Esophagus squamous epithelium (tissue), 5 donors: ENCODE measurements at places on chromosomes 2 and 18.

GRCh38 chr2:2823061-2823753 is 492.1 kb upstream of the MYT1L start:
- no peaks in the 10 kb centered on the region for H3K4me1 ChIP-seq
- DNase-seq, result no peak
- H3K36me3 ChIP-seq, result no peaks in the 10 kb centered on the region
- H3K27ac ChIP-seq, result no peak overlapping the region
- no peaks in the 10 kb centered on the region for H3K27me3 ChIP-seq
- no peak overlapping the region for H3K4me3 ChIP-seq

GRCh38 chr18:50091509-50092244 is 103.3 kb downstream of the MYO5B start:
- DNase-seq, result no peak
- H3K36me3 ChIP-seq, result no peaks in the 10 kb centered on the region
- H3K27me3 ChIP-seq, result no peaks in the 10 kb centered on the region
- no peaks in the 10 kb centered on the region for H3K4me1 ChIP-seq
- H3K4me3 ChIP-seq, result no peak overlapping the region

- no peaks in the 10 kb centered on the region for H3K27me3 ChIP-seq
- H3K4me3 ChIP-seq, result no peak overlapping the region
- no peak overlapping the region for H3K27ac ChIP-seq
- H3K36me3 ChIP-seq, result no peaks in the 10 kb centered on the region
- DNase-seq, result no peak
Measured at GRCh38 chr2:102667072-102667471, 47.7 kb downstream of the SLC9A2 start.

DNA sequence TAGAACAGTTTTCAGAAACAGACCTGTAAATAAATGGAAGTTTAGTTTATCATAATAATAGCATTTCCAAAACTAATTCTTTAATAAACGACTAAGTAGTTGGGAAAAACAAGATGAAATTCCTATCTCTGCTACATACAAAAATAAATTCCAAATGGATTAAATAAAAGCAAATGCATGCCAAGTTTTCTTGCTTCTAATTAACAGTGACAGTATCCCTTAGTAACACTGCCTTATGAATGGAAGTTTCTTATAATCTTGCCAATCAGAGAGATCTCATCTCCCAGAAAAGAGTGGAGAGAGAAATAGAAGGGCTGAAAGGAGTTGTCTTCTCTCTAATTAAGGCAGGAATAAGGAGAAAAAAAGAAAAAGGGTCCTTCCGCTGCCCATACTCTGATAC is 133.9 kb downstream of the GFPT1 start:
- no peak overlapping the region for H3K4me3 ChIP-seq
- DNase-seq, result no peak
- H3K4me1 ChIP-seq, result peaks cover 7% of the 10 kb centered on the region
- no peaks in the 10 kb centered on the region for H3K36me3 ChIP-seq

DNA sequence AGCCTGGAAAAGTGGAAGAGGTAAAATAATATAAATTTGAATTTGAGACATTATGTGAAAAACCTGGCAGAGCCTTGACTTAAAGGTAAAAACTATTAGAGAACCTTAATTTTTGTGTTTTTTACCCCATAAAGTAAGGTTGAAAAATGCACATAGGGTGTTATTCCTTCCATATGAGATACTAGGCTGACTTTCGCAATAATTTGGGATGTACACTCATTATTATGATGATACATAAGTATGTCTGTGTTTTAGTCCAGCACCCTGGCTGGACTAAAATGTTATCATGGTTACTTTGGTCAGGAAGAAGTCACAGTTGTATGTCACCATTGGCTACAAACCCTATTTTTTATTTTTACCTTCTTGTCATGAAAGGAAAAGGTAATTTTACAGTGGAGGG is 19.8 kb downstream of the NEMP2 start:
- H3K4me3 ChIP-seq, result no peak overlapping the region
- H3K27me3 ChIP-seq, result no peaks in the 10 kb centered on the region
- no peak for DNase-seq
- H3K4me1 ChIP-seq, result no peaks in the 10 kb centered on the region

GRCh38 chr2:165582409-165582808 is 112.9 kb downstream of the CSRNP3 start:
- H3K4me1 ChIP-seq, result peaks cover 13% of the 10 kb centered on the region
- DNase-seq, result no peak
- H3K27ac ChIP-seq, result no peak overlapping the region
- no peaks in the 10 kb centered on the region for H3K27me3 ChIP-seq
- no peak overlapping the region for H3K4me3 ChIP-seq

GRCh38 chr18:67969458-67969857 is 452.9 kb upstream of the DSEL start:
- H3K4me3 ChIP-seq, result no peak overlapping the region
- H3K27ac ChIP-seq, result no peak overlapping the region
- no peak for DNase-seq
- H3K27me3 ChIP-seq, result no peaks in the 10 kb centered on the region
- H3K4me1 ChIP-seq, result no peaks in the 10 kb centered on the region

GRCh38 chr18:1914489-1914888 is 656.8 kb downstream of the METTL4 start:
- no peak overlapping the region for H3K4me3 ChIP-seq
- DNase-seq, result no peak
- H3K27me3 ChIP-seq, result no peaks in the 10 kb centered on the region
- H3K36me3 ChIP-seq, result no peaks in the 10 kb centered on the region
- no peaks in the 10 kb centered on the region for H3K4me1 ChIP-seq

- no peak overlapping the region for H3K27ac ChIP-seq
- no peak overlapping the region for H3K4me3 ChIP-seq
- H3K36me3 ChIP-seq, result no peaks in the 10 kb centered on the region
- no peak for DNase-seq
Measured at GRCh38 chr18:60549338-60549960, 176.9 kb upstream of the MC4R start.

- H3K4me3 ChIP-seq, result no peak overlapping the region
- no peaks in the 10 kb centered on the region for H3K27me3 ChIP-seq
- H3K36me3 ChIP-seq, result no peaks in the 10 kb centered on the region
- no peak overlapping the region for H3K27ac ChIP-seq
- H3K4me1 ChIP-seq, result no peaks in the 10 kb centered on the region
Measured at GRCh38 chr2:7706791-7707190, 789.6 kb downstream of the RNF144A start.
